ENCODE measurements at places on chromosomes 12 and 14. TPM values are rescaled to one million over a fixed set of nuclear protein-coding genes. Genes with fewer than 3 reads are reported as not detected.
A peak's percentile ranks its signal among the peaks of the same experiment; 100 is the strongest.

Gene MGP
- total RNA-seq = not detected

Gene TUNAR
- not detected for total RNA-seq

Gene ART4
- total RNA-seq = not detected

DNA sequence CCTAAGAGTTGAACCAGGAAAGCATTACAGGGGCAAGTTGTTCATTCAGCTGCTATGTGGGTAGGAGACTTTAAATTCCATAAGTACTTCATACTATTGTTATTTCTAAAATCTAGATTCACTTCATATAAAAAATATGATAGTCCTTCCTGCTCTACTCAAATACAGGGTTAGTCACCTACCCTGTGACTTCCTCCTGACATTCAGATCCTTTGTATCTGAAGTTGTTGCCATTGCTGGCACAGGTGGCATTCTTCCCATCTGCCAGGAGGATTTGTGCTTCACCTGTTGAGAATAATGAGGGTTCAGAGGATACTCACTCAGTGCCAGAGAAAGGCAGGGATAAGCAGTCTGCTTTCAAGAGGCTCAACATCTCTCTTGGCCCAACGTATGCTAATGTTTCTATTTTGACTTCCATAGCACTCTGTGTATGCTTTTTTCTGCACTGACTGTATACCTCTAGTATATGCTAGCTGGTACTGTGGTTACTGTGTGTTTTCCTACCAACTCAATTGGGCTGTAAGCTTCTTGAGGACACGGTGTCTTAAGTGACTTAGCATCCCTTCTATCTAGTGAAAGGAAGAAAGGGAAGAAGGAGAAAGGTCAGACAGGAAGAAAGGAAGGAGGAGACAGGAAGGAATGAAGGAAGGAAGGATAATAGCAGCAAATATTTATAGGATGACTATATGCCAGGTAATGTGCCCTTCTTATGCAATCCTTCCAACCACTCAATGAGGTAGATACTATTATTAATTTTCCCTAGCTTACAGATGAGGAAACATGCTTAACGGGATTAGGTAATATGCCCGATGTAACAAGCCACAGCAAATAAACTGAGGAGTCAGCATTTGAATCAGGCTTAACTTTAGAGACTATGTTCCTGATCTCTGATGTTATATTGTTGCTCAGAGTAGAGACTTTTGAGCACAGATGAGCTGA is 38.5 kb upstream of the FGF6 start:
- no peaks in the 10 kb centered on the region for H3K36me3 ChIP-seq
- no peak for DNase-seq
- H3K27me3 ChIP-seq = no peaks in the 10 kb centered on the region
- H3K27ac ChIP-seq = no peak overlapping the region

GRCh38 chr12:101697930-101698799 is 725 bp downstream of the CHPT1 start:
- DNase-seq = peak; percentile 37
- H3K4me1 ChIP-seq = peaks cover 46% of the 10 kb centered on the region

GRCh38 chr14:52314595-52315354 is 663 bp downstream of the PTGER2 start:
- peak overlapping the region; percentile 72 for H3K4me3 ChIP-seq
- H3K36me3 ChIP-seq = peaks cover 15% of the 10 kb centered on the region
- peak; percentile 12 for DNase-seq
- peaks cover 12% of the 10 kb centered on the region for H3K4me1 ChIP-seq

DNA sequence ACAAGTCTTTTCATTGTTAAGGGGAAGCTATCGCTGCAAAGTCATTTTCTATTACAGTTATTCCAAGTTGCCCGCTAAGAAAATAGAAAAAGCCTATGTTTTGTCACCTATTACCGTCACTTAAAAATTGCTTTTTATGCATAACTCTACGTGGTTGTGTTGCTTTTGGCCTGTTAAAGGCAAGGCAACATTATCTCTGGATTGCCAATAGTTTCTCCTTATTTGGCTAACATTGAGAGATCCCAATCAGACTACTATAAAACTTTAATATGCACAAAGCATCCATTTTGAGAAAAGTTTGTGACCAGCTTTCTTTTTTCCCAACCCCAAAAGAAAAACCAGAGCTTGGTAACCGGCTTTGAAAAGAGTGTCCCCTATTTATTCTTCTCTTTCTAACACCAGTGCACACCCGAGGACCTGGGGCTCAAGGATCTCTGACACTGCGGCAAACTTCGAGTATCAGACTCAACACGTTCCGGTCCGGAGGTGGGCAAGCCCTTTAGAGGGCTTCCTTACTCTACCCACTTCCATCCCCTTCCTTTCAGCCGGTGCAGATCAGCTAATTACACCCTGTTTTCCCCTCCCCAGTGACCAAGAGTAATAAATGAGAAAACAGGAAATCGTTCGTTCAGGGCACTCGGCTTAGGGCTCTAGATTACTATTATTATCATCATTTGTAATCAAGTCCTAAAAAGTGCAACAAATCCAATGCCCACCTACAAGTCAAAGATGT is 1.2 kb downstream of the PPP1R12A start:
- H3K4me1 ChIP-seq = peaks cover 21% of the 10 kb centered on the region
- peak overlapping the region; percentile 93 for H3K4me3 ChIP-seq
- H3K27ac ChIP-seq = peak overlapping the region; percentile 94
- DNase-seq = no peak
- no peaks in the 10 kb centered on the region for H3K27me3 ChIP-seq
- H3K36me3 ChIP-seq = peaks cover 45% of the 10 kb centered on the region

GRCh38 chr12:92528586-92528985 is 174.2 kb upstream of the PLEKHG7 start:
- no peaks in the 10 kb centered on the region for H3K36me3 ChIP-seq
- H3K4me3 ChIP-seq = no peak overlapping the region
- no peak overlapping the region for H3K27ac ChIP-seq
- peaks cover 10% of the 10 kb centered on the region for H3K4me1 ChIP-seq
- no peaks in the 10 kb centered on the region for H3K27me3 ChIP-seq

DNA sequence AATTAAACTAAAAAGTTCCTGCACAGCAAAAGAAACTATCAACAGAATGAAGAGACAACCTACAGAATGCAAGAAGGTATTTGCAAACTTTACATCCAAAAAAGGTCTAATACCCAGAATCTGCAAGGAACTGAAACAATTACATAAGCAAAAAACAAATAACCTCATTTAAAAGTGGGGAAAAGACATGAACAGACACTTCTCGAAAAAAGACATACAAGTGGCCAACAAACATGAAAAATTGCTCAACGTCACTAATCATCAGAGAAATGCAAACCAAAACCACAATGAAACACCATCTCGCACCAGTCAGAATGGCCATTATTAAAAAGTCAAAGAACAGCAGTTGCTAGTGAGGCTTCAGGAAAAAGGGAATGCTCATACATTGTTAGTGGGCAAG is 15.2 kb downstream of the PDE6H start:
- no peak overlapping the region for H3K27ac ChIP-seq
- H3K27me3 ChIP-seq = no peaks in the 10 kb centered on the region
- no peak for DNase-seq
- no peaks in the 10 kb centered on the region for H3K36me3 ChIP-seq

Gene SLC25A47
- total RNA-seq = not detected

Gene OR6C2
- not detected for total RNA-seq

Gene CRACR2A
- total RNA-seq = 9.5 TPM

Gene LAG3
- 0.34 TPM for total RNA-seq

Gene CLEC1B
- total RNA-seq = not detected

DNA sequence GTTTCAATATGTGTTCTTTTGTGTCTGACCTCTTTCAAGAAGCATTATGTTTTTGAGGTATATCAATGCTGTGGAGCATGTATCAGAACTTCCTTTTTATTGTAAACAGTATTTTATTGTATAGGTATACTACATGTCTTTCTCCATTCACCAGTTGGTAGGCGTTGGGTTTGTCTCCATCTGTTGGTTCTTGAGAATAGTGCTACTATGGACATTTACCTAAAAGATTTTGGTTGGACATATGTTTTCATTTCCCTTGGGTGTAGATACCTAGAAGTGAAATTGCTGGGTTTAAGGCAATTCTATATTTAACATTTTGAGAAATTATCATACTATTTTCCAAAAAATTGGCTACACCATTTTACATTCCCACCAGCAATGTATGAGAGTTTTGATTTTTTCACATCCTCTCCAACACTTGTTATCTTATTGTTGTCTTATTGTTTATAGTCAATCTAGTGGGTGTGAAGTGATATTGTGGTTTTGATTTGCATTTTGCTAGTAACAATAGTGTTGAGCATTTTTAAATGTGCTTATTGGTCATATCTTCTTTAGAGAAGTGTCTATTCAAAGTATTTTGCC is 409.2 kb downstream of the IPO8 start:
- peaks cover 63% of the 10 kb centered on the region for H3K27me3 ChIP-seq
- H3K4me1 ChIP-seq = no peaks in the 10 kb centered on the region
- peak; percentile 7 for DNase-seq
- H3K36me3 ChIP-seq = no peaks in the 10 kb centered on the region
- H3K27ac ChIP-seq = no peak overlapping the region

Gene TBX3
- total RNA-seq = 1.4 TPM

Gene DCN
- total RNA-seq = not detected

- no peak overlapping the region for H3K4me3 ChIP-seq
- H3K4me1 ChIP-seq = no peaks in the 10 kb centered on the region
- no peaks in the 10 kb centered on the region for H3K36me3 ChIP-seq
- H3K27ac ChIP-seq = no peak overlapping the region
- no peak for DNase-seq
These were observed 1320.5 kb downstream of the AACS start for GRCh38 chr12:126385785-126386184.

Gene A2ML1
- 0.24 TPM for total RNA-seq

DNA sequence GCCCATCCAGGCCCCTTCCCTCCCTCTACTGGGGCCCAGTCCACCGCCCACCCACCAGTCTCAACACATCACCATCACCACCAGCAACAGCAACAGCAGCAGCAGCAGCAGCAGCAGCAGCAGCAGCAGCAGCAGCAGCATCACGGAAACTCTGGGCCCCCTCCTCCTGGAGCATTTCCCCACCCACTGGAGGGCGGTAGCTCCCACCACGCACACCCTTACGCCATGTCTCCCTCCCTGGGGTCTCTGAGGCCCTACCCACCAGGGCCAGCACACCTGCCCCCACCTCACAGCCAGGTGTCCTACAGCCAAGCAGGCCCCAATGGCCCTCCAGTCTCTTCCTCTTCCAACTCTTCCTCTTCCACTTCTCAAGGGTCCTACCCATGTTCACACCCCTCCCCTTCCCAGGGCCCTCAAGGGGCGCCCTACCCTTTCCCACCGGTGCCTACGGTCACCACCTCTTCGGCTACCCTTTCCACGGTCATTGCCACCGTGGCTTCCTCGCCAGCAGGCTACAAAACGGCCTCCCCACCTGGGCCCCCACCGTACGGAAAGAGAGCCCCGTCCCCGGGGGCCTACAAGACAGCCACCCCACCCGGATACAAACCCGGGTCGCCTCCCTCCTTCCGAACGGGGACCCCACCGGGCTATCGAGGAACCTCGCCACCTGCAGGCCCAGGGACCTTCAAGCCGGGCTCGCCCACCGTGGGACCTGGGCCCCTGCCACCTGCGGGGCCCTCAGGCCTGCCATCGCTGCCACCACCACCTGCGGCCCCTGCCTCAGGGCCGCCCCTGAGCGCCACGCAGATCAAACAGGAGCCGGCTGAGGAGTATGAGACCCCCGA is 6.8 kb upstream of the RNU7-1 start:
- DNase-seq = peak; percentile 30
- H3K4me1 ChIP-seq = peaks cover 41% of the 10 kb centered on the region
- H3K4me3 ChIP-seq = peak overlapping the region; percentile 75
- peaks cover 87% of the 10 kb centered on the region for H3K36me3 ChIP-seq

DNA sequence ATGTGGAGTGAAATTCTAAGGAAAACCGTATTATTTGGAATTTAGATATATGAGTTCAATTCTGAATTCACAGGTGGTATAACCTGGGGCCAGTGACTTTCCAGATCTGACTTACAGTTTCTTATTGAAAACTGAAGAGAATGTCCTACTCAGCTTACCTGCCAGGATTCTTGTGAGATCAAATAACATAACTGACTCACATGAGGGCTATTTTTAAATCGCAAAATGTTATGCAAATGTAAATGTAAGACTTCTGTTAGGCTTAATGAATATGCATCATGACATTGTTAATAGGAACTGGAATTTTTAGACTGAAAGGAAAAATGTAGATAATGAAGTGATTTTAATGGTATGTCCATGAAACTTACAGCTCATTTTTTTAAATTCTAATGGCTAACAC is 1142.1 kb downstream of the FLRT2 start:
- H3K4me1 ChIP-seq = peaks cover 33% of the 10 kb centered on the region
- no peaks in the 10 kb centered on the region for H3K36me3 ChIP-seq
- no peaks in the 10 kb centered on the region for H3K27me3 ChIP-seq
- no peak overlapping the region for H3K27ac ChIP-seq

Gene DAO
- not detected for total RNA-seq

DNA sequence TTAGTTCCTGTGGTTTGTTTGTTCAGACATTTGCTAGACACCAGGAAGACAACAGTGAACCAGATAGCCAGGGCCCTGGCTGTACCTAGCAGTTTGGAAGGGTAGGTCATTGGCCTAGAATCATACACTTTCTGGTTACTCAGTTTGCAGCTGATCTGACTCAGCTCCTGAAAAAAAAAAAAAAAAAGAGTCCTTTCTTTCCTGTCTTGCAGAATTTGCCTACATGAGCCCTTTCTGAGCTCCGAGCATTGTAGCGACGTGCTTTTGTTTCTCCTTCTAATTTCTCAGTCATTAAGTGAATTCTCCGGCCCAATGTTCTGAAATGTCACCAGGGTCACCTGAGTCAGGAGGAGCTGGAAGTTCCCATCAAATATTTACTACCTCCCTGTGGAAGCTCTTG is 2.4 kb downstream of the CABP1 start:
- H3K4me1 ChIP-seq = peaks cover 13% of the 10 kb centered on the region
- no peak overlapping the region for H3K27ac ChIP-seq
- DNase-seq = no peak
- H3K27me3 ChIP-seq = peaks cover 68% of the 10 kb centered on the region
- peaks cover 6% of the 10 kb centered on the region for H3K36me3 ChIP-seq

Gene GRIP1
- total RNA-seq = 47.4 TPM

DNA sequence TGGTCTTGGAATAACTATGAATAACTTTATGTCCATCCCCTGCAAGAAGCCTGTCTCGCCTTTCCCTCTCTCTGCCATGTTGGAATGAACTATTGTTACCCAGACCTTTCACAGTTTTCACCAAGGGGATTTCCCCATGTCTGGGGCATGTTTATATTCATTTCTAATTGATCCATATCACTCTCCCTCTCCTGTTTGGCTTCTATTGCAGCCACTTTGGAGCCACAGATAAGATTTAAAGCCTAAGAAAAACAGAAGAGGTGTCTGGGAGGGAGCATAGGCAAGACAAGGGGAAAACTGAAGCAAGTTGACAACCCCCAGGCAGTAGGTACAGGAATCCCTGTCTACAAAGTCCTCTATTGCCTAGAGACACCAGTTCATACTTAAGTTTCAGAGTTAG is 41.0 kb upstream of the FOXJ2 start:
- no peak overlapping the region for H3K4me3 ChIP-seq
- H3K27me3 ChIP-seq = no peaks in the 10 kb centered on the region
- H3K27ac ChIP-seq = no peak overlapping the region
- no peak for DNase-seq
- no peaks in the 10 kb centered on the region for H3K36me3 ChIP-seq
- H3K4me1 ChIP-seq = peaks cover 7% of the 10 kb centered on the region

DNA sequence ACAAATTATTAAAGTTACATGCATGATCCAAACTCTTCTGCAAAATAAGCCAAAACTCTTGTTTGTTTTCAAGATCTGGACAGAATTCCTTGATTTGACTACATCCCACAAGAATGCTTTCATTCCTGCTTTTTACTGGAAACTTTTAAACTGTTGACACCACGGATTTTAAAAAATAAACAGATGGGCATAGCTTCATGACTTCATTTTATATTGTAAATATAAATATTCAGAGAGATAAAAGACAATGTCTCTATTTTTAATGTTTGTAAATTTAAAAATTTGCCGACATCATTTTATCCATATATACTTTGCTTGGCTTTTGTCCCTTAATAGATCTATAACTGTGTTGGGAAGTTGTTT is 134.3 kb upstream of the DCN start:
- DNase-seq = no peak
- H3K4me3 ChIP-seq = no peak overlapping the region
- no peaks in the 10 kb centered on the region for H3K27me3 ChIP-seq
- H3K36me3 ChIP-seq = no peaks in the 10 kb centered on the region
